ENCODE measurements at places on chromosomes 11 and 22. TPM values are rescaled to one million over a fixed set of nuclear protein-coding genes. Genes with fewer than 3 reads are reported as not detected.

The FOLH1 gene
- not detected for total RNA-seq

The KCNE3 gene
- 1.8 TPM for total RNA-seq

- no peak for DNase-seq
- H3K27ac ChIP-seq = no peak overlapping the region
- H3K27me3 ChIP-seq = peaks cover 3% of the 10 kb centered on the region
- no peak overlapping the region for H3K4me3 ChIP-seq
- H3K4me1 ChIP-seq = no peaks in the 10 kb centered on the region
Measured at GRCh38 chr22:46444390-46444854, 93.0 kb downstream of the CELSR1 start.

DNA sequence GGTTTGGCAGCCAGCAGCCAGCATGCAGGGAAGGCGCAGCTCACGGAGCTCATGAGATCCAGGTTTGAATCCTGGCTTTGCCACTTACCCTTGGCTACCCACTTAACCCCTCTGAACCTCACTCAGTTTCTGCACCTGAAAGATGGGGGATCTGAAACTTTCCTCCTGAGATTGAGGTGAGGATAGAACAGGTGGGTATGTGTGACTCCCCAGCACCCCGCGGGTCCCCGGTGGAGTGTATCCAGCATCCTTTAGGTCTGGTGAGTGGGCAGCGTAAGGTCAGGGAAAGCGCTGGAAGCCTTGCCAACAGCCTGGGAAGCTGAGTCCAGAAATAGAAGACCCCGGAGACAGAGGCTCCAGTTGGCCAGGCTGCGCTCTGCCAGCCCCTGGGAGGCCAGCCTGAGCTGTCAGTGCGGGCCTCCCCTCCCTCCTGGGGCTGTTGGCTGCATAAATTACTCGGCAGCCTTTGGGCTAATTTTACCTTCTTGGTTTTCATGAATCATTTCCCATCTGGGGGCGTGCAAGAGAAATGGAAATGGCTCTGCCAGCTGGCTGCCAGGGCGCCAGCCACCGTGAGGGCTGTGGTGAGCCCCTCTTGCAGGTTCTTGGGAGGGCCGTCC lies 17.6 kb downstream of the PRDM11 start:
- DNase-seq = peak; percentile 97
- no peaks in the 10 kb centered on the region for H3K36me3 ChIP-seq
- H3K27me3 ChIP-seq = peaks cover 2% of the 10 kb centered on the region

The CRYBB2 gene
- not detected for total RNA-seq

GRCh38 chr11:4194889-4195288 lies 100.3 kb downstream of the RRM1 start:
- H3K4me1 ChIP-seq = no peaks in the 10 kb centered on the region
- no peaks in the 10 kb centered on the region for H3K27me3 ChIP-seq
- no peak overlapping the region for H3K4me3 ChIP-seq
- no peaks in the 10 kb centered on the region for H3K36me3 ChIP-seq
- no peak for DNase-seq

- no peaks in the 10 kb centered on the region for H3K4me1 ChIP-seq
- H3K36me3 ChIP-seq = no peaks in the 10 kb centered on the region
- no peak overlapping the region for H3K4me3 ChIP-seq
- no peaks in the 10 kb centered on the region for H3K27me3 ChIP-seq
- DNase-seq = no peak
Measured at GRCh38 chr11:78985663-78986062, 411.0 kb upstream of the NARS2 start.

The SCGB1A1 gene
- total RNA-seq = not detected

The B3GAT1 gene
- not detected for total RNA-seq

The AHNAK gene
- 720 TPM for total RNA-seq

GRCh38 chr11:44736791-44737190 lies 10.0 kb downstream of the TSPAN18 start:
- no peaks in the 10 kb centered on the region for H3K36me3 ChIP-seq
- no peaks in the 10 kb centered on the region for H3K4me1 ChIP-seq
- no peak overlapping the region for H3K27ac ChIP-seq
- DNase-seq = no peak
- peaks cover 56% of the 10 kb centered on the region for H3K27me3 ChIP-seq
- no peak overlapping the region for H3K4me3 ChIP-seq

Measured in osteoblast (primary cell).